Kidney glomerular epithelial cell (primary cell): ENCODE measurements at places on chromosomes 7 and 10.

DNA sequence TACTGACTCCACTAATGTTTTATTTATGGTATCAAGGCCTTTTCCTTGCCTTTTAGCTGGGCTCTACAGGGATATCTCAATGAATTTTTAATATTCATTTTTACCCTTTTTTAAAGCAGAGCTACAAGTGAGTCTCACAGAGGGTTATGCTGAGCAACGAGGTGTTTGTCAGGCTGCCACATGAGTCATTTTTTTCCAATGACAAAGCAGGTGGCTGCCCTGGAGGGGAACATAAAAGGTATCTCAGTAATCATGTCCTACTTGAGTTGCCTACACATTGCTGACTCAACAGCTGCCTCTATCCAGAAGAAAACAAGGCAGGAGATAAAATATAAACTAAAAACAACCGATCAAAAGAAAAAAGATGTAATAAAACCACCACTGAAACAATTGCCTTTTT, 1004.9 kb upstream of the POT1 start:
- no peak for DNase-seq

DNA sequence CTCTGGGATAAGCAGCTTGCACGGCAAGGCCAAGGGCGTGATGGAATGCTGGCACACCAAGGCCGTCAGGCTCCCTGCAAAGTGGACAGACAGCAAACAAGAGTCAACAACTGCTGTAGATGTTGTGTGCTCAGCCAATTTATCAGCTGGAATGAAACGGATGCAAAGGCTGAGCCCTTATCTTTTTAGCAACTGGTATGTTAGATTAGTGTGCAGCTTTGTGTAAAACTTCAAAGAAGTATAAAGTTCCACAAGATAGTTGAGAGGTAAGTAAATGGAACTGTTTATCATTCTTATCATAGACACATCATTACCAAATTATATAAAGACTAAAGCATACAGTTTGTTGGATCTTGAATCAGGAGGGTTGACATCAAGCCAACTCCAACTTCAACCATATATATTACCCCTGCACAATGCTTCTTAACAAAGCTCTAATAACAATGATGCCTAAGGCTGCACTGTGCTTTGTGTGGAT, 289.0 kb downstream of the TNS3 start:
- DNase-seq = no peak

DNA sequence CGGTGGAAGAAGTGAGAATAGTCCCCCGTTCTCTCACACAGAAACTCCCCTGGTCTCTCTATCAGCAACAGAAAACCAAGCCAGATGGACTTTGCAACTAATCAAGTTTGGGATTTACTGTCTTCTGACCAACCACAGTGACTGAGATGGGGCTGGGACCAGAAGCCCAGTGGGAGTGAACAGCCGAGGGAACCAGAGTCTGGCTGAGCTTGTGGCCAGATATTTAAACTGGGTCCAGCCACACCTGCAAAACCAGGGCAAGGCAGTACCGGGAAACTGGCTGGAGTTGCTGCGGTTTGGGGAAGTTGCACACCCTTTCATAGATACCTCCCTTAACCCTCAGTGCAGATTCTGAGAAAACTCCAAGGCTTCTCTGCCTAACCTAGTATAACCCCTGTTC, 6.0 kb downstream of the GSTK1 start:
- DNase-seq = no peak

DNA sequence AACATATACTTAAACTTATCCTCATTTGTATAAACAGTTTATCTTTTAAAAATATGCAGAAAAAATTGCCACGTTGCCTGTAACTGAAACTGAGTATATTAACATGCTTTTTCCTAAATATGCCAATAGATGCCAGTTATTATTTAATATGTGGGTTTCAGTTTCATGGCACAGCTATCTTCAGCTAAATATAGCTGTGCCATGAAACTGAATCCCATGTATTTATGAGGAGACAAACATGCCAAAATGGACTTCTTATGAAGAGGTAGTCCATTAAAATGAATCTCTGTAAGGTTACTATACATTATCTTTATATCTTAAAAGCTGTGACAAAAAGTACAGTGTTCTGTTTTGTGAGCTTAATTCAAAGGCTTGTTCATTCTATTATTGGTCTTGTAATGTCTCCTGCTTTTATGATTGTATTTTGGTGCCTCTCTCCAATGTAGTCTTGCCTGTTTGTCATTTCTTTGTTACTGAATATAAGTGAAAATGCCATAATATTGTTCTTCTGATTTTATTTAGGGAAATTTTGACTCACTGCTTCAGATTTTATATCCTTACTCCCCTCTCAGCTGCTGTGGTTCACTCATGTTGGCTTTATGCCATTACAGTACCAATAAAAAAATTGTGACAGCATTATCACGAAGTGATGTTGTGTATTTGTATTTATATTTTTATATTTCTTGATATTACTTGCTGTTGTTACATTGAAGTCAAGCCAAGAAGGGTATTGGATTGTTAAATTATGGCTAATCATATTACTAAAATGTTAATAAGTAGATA, 34.3 kb upstream of the CACNA2D1 start:
- DNase-seq = no peak

DNA sequence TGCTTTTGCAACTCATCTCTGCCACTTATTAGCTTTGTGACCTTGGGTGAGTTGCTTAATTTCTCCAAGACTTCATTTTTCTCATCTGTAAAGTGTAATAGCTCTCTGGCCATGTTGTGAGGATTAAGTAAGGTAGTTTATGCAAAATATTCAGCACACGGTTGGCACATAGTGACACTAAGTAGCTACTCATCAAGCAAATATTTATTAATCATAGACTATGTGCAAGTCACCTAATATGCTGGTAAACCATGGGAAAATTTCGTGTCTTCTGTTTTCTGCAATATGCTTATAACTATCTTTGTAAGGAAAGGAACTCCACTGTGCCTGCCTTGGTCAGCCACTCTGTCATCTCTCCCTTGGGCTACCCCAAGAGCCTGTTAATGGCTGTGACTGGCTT, 50.3 kb upstream of the EGR2 start:
- DNase-seq = no peak

DNA sequence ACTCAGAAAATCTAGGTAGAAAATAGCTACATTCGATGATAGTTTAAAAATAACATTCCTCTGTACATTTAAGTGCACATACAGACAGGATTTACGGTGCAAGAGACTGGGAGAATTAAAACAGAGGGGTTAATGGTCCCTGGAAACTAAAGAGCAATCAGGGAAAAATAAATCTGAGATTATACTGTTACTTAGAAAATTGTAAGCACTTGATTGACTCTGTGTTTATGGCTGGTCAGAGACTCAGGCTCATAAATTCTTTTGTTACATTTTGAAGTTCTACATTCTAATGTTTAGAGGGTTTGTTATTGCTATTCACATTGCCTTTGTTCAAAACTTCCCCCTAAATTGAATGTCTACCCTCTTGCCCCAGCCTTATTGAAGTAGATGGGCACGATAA, 54.4 kb downstream of the CDCA7L start:
- no peak for DNase-seq

DNA sequence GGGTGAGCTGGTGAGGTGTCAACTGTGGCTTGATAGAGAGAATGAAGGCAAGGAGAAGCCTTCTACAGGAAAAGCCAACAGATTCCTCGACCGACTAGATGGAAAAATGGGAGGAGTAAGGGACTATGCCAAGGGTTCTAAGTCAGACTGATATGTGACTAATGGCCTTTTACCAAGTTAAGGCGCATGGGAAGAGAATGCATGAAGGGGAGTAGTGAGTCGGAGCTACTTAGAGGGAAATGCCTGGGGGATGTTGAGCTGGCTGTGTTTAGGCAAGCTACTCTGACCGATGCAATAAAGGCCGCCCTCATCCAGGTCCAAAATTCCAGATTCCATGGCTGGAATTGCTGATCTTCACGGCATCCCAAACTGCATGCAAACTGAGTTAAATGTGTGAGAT, 48.2 kb downstream of the APBB1IP start:
- peak; percentile 68 for DNase-seq

DNA sequence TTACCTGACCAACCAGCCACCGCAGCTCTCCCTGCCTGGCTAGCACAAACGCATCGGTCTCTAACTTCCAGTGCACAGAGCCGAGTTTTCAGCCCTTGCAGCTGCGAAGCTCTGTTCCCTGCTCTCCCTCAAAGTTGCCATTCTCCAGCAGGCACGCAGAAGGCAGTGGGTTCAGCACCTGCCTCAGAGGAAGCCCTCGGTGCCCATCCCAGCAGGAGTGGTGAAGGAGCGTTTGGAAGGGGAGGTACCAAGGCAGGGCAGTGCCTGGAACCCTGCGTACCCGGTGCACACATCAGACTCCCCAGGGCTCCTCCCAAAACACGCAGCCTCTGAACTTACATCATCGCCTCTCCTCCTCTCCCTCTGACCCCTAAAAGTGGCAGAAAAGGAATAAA, 1.7 kb upstream of the STK32C start:
- DNase-seq = no peak
